ENCODE measurements at places on chromosomes 11 and 22.

DNA sequence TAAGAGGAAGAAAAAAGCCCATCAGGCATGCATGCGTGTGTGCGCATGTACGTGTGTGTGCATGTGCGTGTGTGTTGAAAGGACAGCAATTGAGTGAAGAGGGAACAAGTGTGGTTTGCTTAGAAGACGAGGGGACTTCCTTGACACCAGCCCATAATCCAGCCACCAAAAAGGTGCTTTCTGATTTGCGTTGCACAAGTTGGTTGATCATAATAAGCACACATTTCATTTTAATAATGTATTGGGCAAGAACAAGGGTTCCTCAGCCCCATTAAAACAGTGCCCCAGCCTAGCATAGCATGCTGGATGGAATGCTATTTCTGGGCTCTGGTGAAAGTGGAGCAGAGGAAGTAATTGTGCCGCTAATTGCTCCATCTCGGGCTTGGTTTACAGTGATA is 493.2 kb downstream of the MIAT start:
- no peak for DNase-seq

DNA sequence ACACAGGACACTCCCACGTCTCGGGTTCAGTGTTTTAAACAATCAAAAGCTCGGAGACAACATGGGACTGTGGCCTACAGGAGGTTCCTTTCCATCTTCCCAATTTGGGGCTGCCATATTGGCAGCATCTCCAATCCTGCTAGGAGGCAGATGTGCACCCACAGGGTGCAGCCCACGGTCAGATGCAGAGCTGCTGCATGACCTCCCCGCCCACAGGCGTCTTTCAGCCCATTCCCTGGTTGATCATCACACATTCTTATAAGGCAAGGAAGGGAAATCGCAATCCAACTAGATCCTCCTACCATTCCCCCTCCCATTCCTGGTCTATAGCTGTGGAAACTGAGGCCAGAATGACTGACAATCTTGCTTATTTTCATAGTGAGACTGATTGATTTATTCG is 121.4 kb downstream of the MICAL3 start:
- no peak for DNase-seq

- peak; percentile 95 for DNase-seq
Observed at GRCh38 chr22:31970490-31971444, 26.4 kb downstream of the YWHAH start.

GRCh38 chr11:113614097-113614496 is 92.0 kb downstream of the TMPRSS5 start:
- DNase-seq, result no peak

DNA sequence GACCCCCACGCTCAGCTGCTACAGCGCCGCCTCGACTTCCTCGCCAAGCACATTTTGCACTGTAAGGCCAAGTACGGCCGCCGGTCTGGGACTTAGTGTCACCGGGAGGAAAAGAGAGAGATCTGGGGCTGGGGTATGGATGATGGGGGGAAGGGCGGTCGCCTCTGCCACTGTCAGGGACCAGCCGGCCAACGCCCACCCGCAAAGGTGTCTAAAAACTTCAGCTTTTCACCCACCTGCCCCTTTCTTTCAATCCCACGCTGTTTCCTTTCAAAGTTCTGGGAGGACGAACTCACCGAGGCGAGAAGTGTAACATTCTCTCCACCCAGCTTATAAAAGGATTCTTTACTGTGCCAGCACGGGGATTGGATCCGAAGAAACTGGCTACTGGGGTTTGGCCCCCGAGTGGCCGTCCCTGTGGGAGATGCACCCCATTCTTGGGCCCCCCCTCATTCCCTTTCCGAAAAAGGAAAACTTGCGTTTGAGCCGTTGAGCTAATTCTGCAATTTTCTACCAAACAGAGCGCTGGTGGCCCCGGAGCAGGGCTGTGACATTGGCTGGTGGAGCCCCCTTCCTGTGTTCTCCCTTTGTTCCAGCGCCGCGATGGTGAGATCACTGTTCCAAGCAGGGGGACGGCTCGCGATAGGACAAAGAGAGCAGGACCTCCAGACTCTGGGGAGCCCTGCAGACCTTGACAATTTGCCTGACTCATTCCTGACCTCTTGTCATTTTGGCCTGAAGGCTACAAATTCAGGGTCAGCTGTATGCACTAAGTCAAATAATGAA is 1.8 kb downstream of the FJX1 start:
- DNase-seq, result no peak

- DNase-seq, result no peak
Observed at GRCh38 chr11:83711106-83711527, 424.9 kb upstream of the CCDC90B start.

GRCh38 chr11:94131047-94131717 is 2.5 kb downstream of the PANX1 start:
- no peak for DNase-seq

DNA sequence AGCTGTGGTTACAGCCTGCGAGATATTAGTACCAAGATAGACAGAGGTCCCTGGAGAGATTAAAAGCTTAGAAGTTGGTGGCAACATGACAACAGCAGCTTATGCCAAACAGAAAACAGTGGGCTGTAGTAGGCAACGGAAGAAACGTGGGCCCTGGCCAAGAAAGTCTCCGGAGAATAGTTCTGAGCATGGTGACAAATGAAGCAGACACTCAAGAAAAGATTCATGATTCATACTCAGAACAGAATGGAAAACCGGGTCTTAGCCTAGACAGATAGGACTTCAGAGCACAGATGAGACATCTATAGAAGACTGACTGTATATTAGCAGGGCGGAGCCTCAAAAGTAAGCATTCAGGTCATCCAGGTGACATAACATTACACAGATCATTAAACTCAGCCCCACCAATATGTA is 727.4 kb downstream of the ETS1 start:
- DNase-seq, result no peak

GRCh38 chr22:36577019-36577418 is 48.1 kb upstream of the EIF3D start:
- no peak for DNase-seq

DNA sequence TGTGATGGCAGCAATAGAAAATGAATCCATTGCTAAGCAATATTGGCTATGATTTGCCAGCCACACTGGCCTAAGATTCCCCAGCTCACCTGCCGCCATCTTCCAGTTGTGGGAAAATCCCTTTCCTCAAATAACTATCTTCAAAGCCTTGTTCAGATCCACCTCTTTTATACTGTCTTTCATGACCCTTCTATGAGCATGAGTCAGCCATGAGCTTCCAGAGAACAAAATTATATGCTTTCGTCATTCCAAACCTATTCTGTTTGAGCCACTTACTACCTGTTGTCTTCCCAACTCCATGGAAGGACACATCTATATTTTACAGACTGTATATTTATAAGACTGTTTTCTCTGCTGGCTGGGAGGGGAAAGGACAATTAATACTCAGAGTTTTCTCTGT is 25.0 kb upstream of the PRSS23 start:
- DNase-seq, result no peak
